A549 treated with CORT108297 at 1 μM for 4 hours (cell line): ENCODE measurements at places on chromosomes 5 and 9. TPM values are rescaled to one million over a fixed set of nuclear protein-coding genes. Genes with fewer than 3 reads are reported as not detected.

The SPATA9 gene
- total RNA-seq = not detected in 5 replicates

The NEUROG1 gene
- total RNA-seq = not detected in 5 replicates

The LYSMD3 gene
- 7.1 to 10.4 TPM (median 8.9 TPM) in 5 replicates for total RNA-seq

The CARTPT gene
- total RNA-seq = not detected in 5 replicates

The FAM151B gene
- 1.1 to 1.8 TPM (median 1.4 TPM) in 5 replicates for total RNA-seq

The SPIN1 gene
- 34.0 to 41.8 TPM (median 38.6 TPM) in 5 replicates for total RNA-seq
